ENCODE measurements at places on chromosomes 6 and 20.

DNA sequence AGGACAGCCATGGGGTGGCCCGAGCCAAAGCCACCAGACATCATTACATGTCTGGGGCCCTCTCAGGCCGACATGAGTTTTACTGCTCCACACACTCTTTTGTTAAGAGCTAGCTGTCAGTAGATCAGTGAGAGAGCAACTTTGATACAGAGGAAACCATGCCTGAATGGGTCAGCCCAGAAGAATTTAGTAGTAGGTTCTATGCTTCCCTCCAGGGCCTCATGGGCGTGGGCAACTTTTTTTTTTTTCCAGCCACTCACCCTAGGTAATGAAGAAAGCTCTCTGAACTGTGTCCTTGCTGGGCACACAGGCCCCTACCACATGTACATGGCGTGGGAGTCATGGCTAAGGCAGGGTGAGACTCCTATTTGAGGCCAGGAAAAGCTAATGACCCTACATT, 38.8 kb downstream of the HLA-F start:
- no peak for DNase-seq

GRCh38 chr20:16666272-16666671, 63.6 kb upstream of the SNRPB2 start:
- no peak for DNase-seq

GRCh38 chr20:22407237-22408193, 176.9 kb downstream of the FOXA2 start:
- no peak for DNase-seq

DNA sequence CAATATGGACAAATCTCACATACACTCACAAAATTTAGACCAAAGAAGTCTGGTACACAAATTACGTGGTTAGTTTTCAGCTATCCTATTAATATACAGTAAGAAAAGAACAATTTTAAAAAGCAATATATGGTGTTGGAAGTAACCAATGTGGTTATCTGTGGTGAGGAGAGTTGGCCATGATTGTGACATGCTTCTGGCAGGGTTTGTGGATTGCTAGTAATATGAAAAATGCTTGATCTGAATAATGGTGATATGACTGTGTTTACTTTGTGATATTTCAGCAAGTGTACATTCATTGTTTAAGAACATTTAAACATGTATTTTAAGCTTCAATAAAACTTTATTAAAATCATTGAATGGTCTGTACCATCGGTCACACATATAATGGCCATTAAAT, 99.1 kb downstream of the ADGB start:
- no peak for DNase-seq

- DNase-seq, result no peak
These were observed 229.9 kb upstream of the STXBP5 start for GRCh38 chr6:146974351-146974750.

GRCh38 chr6:4567141-4567540, 209.1 kb upstream of the CDYL start:
- DNase-seq, result no peak

- DNase-seq, result no peak
These were observed 63.5 kb downstream of the JAG1 start for GRCh38 chr20:10610251-10610650.

- DNase-seq, result no peak
These were observed 21.8 kb upstream of the SRF start for GRCh38 chr6:43149265-43149664.

DNA sequence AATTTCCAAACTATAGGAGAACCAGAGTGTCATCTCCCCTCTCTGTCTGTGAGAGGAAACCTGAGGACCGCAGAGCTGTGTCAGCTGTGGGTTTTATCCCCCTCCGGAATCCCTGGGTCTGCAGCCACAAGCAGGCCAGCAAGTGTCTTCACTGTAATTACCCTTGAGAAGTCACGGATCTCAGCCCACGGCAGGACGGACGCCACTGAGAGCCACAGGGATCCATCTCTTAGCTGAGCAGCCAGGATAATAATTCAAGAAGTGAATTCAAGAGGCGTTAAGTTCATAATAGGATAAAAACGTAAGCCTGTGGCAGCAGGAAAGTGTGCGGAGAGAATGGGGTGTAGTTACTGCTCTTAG, 37.0 kb downstream of the DLL1 start:
- DNase-seq, result no peak

DNA sequence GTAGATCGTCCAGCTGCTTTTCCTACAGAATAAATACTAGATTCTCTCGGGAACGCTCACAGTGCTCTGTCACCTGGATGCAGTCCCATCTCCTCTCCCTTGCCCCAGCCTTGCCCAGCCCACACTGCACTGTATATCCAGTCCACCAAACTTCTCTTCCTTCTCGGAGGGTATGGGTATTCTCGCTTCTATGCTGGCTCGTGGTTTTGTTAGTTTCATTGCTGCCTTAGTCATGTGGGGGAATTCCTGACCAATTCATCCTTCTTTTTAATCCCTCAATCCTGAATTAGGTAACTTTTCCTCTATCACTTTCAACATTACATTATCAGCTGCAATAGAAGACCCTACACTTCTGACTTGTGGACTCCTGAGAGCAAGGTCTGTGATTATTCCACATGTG, 252.4 kb downstream of the GMDS start:
- DNase-seq, result no peak

GRCh38 chr6:132115714-132116366, 164.7 kb upstream of the CCN2 start:
- DNase-seq, result no peak

DNA sequence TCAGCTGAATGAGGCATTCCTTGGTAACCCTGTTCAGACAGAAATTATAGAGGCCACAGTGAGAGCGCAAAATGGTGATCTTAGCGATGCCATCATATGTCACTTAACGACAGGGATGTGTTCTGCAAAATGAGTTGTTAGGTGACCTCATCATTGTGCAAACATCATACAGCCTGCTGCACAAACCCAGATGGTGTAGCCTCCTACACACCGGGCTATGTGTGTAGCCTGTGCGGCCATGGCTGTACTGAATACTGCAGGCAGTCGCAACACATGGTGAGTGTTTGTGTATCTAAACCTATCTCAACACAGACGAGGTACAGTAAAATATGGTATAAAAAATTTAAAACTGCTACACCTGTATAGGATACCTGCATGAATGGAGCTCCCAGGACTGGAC, 234.1 kb upstream of the PMEPA1 start:
- no peak for DNase-seq

DNA sequence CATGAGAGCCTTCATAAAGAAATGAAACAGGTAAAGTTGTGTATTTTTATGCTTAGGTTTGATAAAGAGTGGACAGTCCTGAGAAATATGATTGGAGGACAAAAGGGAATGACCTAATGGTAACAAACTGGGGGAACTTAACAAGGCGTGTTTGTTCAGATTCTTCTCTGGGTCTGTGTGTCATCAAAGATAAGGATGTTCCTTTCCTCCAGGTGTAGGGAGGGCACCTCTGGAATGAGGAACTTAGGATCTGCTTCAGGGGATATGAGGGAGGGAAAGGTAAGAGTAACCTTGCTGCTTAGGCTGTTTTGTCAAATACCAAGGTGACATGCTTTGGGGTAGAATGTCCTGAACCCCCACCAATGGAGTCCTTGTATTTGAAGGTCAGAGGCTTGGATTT, 291.9 kb downstream of the KCNQ5 start:
- DNase-seq, result no peak

DNA sequence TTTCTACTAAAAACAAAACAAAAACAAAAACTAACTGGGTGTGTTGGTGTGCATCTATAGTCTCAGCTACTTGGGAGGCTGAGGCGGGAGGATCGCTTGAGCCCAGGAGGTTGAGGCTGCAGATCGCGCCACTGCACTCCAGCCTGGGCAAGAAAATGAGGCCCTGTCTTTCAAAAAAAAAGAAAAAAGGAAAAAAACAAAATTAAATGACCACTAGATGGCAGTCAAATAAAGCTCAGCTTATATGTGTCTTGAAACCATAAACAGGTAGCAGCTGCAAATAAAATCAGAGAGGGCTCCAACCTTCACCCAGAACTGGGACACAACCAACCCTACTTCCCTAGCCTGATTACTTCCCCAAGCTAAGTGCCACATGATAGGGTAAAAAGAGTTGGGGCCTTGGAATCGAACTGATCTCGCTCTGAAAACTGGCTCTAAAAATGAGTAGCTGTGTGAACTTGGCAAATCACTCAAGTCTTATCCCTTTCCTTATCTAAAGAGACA, 67.1 kb upstream of the ADGRF4 start:
- DNase-seq, result peak; percentile 75

DNA sequence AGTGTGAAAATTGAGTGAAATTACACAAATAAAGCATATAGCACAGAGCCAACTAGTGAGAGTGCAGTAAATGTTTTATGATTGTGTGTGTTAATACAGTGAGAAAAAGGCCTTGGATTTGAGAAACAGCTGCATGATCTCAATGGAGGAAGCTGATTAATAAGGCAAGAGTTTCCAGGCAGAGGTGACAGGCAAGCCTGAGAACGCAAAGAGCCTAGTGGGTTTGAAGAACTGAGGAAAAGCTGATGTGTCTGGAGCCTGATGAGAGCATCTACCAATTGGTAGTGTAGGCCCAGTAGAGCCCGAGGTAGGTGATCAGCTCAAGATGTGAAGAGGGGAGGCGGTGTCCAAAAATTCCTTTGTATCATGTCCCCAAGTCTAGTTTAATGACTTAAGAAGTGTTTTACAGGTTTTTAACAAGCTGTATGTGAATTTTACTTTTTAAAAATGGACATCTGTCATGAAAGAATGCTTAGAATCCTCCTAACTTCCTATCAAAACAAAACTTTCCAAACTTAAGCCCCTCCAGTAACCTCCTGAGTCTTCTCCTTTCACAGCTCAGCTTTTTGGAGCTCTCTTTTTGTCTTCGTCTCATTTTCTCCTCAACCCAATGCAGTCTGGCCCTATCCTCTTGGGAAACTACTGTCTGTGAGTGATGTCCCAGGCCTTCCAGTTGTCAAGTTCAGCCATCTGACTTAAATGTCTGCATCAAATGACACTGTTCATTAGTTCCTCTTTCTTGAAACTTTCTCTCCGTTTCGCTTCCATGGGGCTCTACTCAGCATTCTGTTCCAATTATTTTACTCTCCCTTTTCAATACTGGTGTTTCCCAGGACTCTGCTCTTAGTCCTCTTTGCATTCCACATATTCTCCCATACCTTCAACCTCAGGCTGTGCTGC, 1.2 kb downstream of the CDC40 start:
- DNase-seq, result peak; percentile 78

DNA sequence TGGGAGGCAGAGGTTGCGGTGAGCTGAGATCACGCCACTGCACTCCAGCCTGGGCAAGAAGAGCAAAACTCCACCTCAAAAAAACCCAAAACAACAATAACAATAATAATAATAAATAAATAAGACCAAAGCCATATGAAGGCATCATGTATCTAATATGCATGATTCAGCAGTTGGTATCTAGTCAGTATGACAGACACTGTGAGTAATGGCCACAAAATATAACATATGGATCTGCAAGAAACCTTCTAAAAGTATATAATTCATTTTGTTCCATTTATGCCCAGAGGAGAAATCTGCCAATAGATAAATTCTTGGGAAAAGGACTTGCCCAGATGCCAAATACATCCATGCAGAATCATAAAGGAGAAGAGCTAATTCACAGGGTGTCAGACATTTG, 252.3 kb downstream of the BTBD9 start:
- DNase-seq, result no peak

DNA sequence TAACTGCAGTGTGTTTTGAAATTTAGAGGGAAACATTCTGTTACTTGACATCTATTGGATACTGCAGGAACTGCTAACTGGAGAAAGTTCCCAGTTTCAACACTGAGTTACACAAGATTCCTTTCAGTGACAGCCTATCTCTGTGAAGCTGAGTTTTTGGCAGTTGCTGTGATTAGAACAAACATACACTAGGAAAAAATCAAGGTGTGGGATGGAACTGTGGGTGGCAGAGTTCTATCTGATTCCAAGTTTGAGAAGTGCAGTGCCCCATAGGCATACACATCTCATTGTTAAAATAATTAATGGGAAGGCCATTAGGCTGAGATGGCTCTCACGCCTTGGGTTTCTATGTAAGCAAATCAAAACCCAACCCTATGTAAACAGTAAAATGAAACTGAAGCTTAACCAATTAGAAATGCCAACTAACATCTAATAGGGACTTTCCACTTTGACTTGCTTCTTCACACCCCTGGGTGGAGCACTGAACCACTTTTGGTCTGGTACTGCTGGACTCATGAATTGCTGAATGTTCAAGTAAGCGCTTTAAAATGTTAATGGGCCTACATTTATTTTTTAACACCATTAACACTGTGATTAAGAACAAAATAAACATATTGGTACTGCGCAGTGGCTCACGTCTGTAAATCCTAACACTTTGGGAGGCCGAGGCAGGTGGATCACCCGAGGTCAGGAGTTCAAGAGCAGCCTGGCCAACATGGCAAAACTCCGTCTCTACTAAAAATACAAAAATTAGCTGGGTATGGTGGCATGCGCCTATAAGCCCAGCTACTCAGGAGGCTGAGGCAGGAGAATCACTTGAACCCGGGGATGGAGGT, 55.2 kb upstream of the TBC1D7 start:
- peak; percentile 80 for DNase-seq

GRCh38 chr20:46364670-46365486, 41.5 kb downstream of the ELMO2 start:
- DNase-seq, result no peak

DNA sequence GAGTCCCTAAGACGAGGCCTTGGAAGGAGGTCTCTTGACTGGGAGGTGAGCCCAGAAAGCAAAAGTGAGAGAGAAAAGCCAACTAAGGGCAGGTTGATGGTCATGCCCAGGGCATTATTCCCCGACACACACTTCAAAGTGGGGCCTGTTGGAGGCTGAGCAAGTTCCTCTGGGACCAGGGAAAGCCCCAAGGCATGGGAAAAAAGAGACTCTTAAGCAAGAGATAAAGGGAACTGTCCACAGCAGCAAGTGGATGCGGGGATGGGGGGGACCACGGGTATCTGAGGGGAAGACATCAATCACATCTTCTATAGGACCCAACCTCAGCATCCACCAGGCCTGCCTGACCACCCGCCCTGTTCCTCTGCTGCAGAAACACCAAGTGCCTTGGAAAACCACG, 119.9 kb upstream of the MAFB start:
- no peak for DNase-seq

- peak; percentile 66 for DNase-seq
These were observed 16.9 kb downstream of the TDRD6 start for GRCh38 chr6:46704562-46704961.

DNA sequence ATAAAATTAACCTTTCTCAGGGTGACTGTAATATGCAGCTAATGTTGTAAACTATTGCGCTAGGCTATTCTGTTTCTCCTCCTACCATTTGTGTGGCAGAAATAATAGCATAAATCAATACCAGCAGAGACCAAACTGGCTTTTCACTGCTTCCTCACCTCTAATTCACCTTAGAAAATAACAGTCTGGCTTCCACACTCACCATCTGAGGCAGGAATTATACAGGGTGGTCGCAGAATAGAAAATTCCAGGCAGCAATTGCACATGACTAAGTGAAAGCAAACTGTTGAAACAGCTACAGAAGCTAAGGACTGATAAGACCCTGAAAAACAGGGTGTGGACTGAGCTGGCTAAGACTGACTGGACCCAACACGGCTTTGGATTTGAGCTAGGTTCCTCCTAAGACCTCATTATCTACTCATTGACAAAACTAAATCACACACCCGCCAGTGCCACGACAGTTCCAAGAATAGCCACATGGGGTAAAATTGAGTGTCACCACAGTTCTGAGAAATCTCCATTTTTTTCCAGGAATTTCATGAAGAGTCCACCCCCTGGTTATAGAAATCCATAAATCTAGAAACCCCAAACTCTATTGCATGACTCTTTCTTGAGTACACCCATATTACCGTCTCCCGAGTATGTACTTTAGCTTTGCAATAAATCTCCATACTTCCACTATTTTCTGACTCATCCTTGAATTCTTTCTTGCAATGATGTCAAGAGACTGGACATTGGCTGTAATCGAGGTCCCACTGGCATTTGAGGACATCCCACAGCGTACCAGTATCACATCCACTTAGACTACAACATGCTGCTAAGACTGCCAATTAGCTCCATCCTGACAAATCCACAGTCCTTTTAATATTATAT, 60.9 kb upstream of the KCNQ5 start:
- DNase-seq, result peak; percentile 55
